Omental fat pad (tissue), 4 donors: ENCODE measurements at places on chromosomes 5 and 9. TPM values are rescaled to one million over a fixed set of nuclear protein-coding genes. Genes with fewer than 3 reads are reported as not detected.

DNA sequence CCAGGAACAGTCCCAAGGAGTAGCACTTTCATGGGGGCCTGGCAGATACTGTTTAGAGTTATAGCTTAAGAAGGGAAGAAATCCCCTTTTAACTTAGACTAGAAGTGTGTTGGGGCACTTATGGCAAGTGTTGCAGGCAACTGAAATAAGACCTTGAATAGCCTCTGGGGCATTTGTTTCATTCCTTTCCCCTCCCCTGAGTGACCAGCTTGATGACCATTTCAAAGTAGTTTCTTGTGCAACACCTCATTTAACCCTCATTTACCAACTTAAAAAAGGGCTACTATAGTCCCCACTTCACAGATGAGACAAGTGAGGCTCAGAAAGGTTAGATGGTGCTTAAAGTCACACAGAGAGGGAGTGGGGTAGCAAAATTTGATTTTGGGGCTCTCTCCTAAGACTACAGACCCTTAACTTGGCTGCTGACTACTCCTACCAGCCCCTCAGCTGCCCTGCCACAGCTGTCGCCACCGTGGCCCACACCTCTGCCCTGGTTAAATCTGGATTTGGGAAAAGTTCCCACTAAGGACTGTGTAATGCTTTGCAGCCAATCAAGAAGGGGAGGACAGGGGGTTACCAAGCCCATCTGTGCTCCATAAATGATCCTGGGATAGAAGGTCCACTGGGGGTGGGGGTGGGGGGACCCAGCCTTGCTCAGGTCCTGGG, 5.5 kb downstream of the PDLIM4 start:
- no peak for DNase-seq

DNA sequence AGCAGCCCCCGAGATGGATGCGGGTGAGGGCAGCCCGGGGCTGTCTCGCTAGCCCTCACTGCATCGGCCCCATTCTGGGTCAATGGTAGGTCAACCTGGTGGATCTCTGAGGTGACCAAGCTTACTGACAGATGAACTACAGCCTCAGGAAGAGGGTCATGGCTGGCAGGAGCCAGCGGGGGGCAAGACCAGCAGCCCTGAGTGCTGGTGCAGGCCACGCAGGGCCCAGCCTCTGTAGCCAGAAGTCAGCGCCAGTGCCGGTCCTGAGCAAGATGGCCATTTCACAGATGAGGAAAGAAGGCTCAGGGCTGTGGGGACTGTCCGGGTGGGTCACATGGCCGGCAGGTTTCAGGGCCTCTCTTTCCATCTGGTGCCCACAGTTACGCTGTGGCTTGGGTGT, 5.1 kb upstream of the DBH start:
- no peak for DNase-seq

GRCh38 chr9:129204840-129205239, 26.8 kb upstream of the IER5L start:
- no peak for DNase-seq

DNA sequence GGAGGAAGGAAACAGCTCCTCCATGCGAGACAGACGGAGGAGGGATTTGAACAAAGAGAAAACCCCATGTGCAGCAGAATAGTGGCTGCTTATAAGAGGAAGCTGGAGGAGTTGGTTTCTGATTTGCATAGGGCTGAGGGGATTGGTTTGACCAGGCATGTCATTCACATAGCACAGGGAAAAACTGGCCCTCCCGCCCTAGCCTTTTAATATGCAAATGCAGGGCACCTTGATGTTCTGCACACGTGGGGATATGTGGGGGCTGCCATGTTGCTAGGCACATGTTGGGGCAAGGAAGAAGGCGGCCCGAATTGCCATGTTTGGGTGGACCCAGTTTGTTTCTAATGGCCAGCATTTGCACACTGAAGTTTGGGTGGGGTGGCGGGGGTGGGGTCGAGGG, 42.2 kb downstream of the OSMR start:
- DNase-seq = no peak

DNA sequence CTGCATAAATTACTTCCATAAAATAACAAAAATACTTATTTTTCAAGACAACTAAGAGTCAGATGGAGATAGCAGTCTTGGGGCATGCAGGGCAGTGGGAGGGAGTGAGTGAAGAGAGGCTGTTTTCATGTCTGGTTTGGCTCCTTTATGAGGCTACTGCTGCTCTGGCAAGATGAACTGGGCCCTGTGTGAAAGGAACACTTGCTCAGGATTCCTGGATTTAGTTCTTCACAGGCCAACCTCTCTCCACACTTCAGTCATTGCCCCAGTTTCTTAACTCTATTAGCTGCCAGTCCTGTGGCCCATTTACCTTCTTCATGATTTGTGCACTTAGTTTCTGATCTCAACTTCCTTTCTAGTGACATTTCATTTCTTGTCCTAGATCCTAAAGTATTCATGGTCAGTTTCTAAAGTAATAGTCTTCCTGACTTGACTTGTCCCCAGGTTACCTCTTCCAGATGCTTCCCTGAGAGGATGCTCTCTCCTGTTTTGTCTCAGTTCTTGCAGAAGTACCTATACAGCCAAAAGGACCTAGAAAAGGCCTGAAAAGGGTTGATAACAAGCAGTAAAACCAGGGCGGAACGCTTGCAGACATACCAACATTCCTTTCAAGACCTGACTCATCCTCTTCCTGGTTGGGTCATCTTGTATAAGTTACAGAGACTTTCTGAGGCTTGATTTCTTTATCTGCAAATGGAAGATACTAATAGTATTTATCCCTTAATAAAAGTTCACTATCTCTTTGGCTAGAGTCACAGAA, 77.0 kb upstream of the ZFAND5 start:
- no peak for DNase-seq

DNA sequence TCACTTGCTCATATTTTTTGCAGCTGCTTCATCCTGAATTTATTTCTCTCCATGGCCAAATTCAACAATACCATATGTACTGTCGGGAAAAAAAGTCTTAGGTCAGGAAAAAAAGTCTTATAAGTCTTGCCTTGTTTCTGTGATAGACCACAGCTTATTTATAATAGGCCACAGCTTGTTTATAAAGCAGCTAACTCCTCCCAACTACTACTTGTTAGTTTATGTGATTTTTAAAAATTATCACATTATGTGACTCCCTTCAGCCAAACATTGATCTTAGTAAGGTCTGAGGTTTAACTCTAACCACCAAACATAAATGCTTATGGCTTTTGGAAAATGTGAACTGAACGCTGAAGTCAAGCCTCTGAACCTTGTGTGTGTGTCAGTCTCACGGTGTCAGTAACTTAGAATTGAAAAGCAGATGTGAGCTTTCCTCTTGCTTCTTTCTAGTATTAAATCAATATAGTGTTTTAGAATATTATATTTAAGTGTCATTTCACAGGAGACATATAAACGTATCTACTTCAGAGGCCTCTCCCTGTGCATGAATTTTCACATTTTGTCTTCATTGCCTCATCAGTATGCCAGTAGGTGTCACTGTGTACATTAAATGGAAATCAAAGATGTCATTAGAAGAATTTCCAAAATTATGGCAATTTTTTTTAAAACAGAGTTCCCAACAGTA, 51.3 kb downstream of the SNX24 start:
- no peak for DNase-seq

Gene SPINK7
- total RNA-seq = not detected

- DNase-seq = no peak
Observed at GRCh38 chr5:82570-82969, 9.4 kb upstream of the PLEKHG4B start.

DNA sequence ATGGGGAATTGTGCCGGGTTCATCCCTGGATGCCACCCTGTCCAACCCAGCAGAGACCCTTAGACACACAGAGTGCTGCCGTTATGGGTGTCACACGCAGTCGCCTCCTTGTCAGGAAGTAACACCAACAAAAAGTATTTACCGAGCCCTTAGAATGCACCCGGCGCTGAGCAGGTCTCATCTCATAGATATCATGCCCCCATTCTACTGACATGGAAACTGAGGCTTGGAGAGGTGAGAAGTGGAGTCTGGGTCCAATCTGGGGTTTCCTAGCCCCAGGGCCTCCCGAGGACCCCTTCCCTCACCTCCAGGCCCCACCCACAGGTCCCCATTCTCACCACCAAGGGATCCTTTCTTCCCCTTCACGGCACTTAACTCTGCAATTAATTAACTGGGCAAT, 36.8 kb upstream of the BARHL1 start:
- no peak for DNase-seq

Gene JAKMIP2
- total RNA-seq = 0.50 TPM

DNA sequence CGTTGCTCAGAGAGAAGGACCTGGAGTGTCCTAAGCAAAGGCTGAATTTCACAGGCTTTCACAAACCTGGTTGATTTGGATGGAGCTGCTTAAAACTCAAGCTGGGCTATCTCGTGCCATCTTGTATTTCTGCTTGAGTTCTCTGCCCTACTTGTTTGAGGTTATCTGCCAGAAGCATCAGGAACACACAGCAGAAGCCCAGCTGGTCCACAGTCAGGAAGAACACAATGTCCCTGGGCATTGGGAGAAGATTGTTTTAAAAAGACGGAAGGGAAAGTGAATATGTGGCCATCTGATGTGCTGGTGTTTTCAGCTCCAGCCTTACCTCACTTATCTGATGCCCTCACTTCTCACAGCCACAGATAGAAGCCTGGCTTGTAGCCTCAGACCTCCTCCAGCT, 32.9 kb upstream of the SLC36A1 start:
- no peak for DNase-seq

Gene FOXD4
- 0.46 TPM for total RNA-seq

DNA sequence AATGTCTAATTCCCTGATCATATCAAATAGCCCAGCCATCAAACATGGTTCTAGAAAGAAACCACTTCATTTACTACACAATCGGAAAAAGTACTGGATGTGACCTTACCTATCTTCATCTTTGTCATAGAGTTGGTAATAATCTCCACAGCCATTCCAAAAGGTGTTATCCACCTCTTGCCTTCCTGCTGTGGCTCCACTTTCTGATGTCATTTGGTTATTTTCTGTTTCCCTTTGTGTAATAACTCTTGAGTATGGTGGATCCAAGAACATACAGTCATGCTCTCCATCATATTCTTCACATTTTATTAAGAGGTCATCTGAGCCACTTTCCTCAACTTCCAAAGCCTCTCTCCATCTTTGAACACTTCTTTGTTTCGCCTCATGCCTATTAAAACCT, 31.7 kb downstream of the PJA2 start:
- no peak for DNase-seq

GRCh38 chr9:97794666-97795065, 58.4 kb upstream of the FOXE1 start:
- DNase-seq = no peak

- DNase-seq = no peak
Observed at GRCh38 chr9:107931071-107931715, 441.6 kb upstream of the KLF4 start.

DNA sequence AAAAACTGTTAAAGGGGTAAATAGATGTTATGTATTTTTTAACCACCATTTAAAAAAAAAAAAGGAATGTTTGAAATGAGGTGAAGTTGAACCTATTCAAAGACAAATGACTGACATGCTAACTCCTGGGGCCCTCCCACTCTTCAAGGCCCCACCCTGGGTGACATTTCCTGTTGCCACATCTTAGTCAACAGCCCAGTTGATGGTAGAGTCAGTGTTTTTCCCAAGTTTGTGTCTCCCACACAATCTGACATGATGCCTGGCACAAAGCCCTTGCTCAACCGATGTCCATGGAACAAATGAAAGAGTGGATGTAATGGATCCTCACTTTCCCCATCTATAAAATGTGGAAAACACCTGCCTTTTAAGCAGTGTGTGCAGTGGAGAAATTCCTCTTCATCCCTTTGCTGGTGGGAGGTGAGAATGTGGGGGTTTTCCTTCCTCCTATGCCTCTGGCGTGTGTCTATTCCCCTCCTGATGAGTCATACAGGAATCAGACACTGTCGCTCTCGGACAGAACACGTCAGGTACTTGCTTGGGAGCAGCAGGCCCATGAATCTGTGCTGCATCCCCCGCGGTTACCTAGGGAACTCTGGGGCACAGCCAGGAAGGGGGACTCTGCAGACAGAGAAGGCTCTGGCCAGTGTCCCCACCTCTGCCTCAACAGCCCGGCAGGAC, 13.7 kb upstream of the ADRA1B start:
- no peak for DNase-seq

- DNase-seq = no peak
Observed at GRCh38 chr5:110040178-110040577, 350.5 kb downstream of the MAN2A1 start.

- DNase-seq = no peak
Observed at GRCh38 chr9:7729371-7730163, 70.0 kb downstream of the DMAC1 start.

DNA sequence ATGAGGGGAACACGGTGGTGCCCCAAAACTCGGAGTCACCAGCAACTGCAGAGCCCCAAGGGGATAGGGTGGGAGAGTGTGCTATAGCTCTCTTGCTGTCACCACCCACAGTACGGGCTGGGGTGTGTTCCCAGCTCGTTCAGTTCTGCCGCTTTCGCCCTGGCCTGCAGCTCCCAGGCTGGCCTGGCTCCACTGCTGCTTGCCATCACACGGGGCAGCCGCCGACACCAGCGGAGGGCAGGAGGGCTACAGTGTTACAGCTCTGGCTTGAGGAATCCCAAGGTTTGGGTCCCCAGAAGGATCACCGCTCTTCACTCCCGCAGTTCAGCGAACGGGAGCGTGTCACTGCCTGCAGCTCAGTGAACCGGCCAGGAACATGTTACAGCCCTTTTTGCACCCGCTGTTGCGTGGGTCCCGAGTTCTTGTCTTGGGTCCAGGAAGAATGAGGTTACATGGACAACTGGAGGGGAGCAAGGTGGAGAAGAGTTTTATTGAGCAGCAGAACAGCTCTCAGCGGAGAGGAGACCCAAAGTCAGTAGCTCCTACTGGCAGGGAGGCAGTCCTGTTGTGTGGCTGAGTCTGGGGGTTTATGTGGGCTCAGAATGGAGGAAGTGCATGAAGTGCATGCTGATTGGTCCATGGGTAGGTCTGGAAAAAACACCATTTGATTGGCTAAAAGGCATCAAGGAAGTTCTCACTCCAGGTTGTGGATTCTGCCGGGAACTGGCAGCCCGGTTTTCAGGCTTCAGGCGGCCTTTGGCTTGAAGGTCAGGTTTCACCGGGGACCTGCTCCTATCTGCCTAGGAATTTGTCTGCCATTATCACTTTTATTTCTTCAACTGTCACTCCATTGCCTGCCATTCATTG, 113.4 kb downstream of the EHMT1 start:
- DNase-seq = no peak

GRCh38 chr9:99505936-99506335, 283.9 kb downstream of the SEC61B start:
- no peak for DNase-seq

Gene IL9
- not detected for total RNA-seq

- no peak for DNase-seq
Observed at GRCh38 chr9:128416432-128417019, 4.1 kb upstream of the CERCAM start.

Gene CHSY3
- 4.9 TPM for total RNA-seq
